ENCODE measurements at places on chromosomes 3 and 15. TPM values are rescaled to one million over a fixed set of nuclear protein-coding genes. Genes with fewer than 3 reads are reported as not detected.
A peak's percentile ranks its signal among the peaks of the same experiment; 100 is the strongest.

GATA2 gene
- 63.9 TPM for total RNA-seq

HRG gene
- not detected for total RNA-seq

LRRC2 gene
- total RNA-seq, result 0.39 TPM

CHRNA3 gene
- total RNA-seq, result not detected

MUC4 gene
- total RNA-seq, result not detected

- no peak for DNase-seq
Measured at GRCh38 chr3:89145995-89146394, 38.6 kb downstream of the EPHA3 start.

DNA sequence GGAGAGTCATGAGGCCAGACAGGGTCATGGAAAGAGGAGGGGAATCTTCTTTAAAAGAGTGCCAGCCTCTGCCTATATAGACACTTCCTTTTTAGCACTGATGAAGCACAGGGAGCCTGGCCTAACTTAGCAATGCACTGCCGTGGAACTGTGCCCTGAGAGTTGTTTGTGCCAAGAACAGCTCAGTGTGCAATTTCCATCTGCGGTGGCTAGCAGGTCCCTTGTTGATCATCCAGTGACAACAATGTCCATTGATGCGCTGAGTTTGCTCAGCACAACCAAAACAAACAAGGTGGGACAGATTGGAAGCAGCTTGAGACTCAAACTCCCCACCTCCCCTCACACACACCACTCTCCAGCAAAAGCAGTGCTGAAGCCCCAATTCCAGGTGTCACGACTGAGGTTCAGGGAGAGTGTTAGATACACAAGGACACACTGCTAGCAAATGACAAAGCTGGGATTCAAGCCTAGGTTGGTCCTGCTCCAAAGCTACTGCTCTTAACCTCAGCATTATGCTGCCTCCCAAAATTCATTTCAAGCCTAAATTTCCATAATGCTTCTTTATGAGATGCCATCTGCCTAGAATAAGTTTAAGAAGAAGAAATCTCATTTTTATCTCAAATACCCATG lies 316.6 kb upstream of the UBE2E2 start:
- DNase-seq, result no peak

DNA sequence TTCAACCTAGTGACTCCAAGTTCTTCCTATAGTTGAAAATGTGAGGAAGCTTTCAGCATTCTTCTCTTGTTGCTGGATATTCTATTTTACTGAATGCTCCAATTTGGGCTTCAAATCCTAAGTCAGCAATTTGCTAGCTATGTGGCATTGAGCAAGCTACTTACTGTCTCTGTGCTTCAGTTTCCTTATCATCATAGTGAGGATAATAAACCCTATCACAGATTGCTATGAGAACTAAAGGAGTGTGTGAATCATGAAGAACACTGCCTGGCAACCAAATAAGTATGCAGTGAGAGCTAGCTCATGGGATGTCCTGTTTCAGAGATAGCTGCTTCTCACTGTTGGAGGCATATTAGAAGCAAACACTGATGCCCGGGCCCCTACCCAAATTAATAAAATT lies 163.8 kb upstream of the CDIN1 start:
- DNase-seq, result no peak

DNA sequence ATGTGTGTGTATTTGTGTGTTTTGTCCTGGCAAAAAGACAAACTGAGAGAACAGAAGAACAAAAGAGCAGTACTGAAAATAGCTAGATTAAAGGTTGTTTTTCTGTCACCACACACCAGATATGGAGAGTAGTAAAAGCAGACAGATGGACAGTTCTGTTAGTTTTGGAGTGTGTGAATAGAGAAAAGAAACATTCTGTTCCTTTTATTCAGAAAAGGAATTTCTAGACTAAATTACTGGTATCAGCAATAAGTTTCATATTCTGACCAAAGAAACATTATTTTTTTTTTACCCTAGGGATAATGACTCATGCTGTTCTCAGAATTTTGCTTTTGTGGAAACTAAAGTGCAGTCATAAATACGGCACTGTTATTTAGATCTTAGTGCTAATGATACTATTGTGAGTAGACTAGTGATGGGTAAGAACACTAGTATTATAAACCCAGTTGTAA lies 32.9 kb downstream of the PIK3CA start:
- DNase-seq, result peak; percentile 77

DNA sequence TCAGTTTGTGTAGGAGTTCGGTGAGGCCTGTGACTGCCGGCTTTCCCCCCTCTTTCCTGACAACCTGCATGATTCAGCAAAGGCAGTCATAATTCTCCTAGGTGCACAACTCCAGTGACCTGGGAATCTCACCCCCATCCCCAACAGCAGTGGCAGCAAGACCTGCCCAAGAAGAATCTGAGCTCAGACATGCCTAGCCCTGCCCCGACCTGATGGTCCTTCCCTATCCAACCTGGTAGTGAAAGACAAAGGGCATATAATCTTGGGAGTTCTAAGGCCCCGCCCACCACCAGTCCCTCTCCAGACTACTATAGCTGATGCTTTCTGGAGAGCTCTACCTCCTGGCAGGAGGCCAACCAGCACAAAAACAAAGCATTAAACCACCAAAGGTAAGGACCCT lies 44.2 kb upstream of the ZBED2 start:
- no peak for DNase-seq

DNA sequence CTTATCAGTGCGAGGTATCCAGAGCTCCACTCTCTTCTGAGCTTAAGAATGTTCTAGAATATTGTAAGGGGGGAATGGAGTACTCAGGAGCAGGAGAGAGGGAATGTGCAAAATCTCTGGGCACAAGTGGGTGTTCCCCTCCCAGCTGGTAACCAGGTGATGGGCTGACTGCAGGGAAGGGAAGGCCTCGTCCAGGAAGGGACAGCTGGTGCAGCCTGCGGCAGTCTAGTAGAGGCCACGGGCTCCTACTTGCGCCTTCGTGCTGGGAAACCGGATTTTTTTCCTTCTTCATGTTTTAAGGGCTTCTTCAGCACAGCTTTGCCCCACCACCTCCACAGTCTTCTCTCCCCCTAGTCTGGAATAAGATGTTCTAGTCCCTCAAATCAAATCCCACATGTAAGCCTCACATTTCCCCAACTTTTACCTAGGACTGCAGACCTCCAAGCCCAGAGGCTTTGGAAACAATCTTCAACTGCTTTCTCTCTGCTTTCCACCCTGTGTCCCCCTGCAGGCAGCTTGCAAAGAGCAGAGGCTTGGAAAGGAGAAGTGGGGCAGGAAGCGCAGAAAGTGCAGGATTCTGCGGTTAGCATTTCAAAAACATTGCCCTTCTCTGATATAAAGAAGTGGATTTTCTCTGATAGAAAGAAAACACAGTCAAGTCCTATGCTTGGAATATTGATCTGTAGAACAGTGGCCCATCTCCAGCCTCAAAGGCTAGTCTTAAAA lies 11.9 kb upstream of the CGNL1 start:
- peak; percentile 14 for DNase-seq

DNA sequence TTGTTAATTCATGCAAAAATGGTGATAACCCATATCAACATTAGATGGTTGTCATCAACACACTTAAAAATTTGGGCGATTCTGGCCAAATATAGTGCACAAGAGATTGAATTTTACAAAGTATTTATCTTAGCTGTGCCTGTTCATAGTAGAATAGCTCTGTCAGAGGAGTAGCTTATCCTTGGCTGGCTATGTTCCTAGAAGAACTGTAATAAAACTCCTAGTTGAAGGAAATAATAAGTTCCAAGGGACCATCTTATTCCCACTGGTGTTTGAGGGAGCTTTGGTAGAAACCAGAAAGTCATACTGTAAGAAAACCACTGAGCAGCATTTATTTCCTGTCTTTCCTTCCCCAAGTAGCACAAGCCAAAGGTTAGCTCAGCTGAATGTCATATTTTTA lies 201.8 kb downstream of the GRM7 start:
- no peak for DNase-seq

GRCh38 chr3:146524961-146525360 lies 19.4 kb downstream of the PLSCR1 start:
- DNase-seq, result no peak

DNA sequence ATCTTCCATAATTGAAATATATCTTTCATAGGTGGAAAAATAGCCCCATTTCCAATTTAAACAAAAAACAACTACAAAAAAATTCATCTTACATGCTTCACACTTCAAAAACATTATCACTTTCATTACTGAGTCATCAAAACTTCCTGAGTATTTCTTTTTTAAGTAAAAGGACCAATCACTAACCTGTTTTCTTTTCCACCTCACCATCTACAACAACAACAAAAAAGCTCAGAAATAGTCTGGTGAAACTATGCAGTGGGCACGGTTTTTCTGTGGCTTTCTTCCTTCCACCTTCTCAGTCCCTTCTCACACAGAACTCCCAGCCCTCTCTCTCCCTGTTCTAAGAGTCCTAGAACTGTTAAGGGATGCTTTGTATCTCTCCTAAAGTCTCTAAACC lies 20.3 kb upstream of the TNIK start:
- peak; percentile 54 for DNase-seq

GRCh38 chr15:71168166-71168834 lies 53.0 kb downstream of the THSD4 start:
- no peak for DNase-seq

DNA sequence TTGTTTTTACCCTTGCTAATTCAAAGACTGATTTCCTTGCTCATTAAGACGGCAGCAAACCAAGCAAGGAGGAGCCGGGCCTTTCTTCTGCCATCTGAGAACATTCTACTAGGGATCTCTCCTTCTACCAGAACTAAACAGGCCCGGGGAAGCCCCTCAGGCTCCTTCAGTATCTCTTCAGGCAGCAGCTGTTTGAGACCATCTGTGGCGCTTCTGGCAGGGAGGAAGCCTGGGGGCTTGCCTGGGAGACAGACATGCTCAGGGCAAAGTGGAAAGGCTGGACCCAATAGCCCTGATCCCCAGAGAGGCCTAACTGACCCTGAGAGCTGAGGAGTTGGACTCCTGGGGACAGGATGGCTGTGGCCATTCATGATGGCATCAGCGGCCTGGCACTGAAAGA lies 67.9 kb downstream of the FEM1B start:
- no peak for DNase-seq

GRCh38 chr15:25810631-25811091 lies 52.5 kb downstream of the ATP10A start:
- no peak for DNase-seq

All from endothelial cell of umbilical vein (primary cell).